ENCODE measurements at places on chromosomes 5 and 9.

DNA sequence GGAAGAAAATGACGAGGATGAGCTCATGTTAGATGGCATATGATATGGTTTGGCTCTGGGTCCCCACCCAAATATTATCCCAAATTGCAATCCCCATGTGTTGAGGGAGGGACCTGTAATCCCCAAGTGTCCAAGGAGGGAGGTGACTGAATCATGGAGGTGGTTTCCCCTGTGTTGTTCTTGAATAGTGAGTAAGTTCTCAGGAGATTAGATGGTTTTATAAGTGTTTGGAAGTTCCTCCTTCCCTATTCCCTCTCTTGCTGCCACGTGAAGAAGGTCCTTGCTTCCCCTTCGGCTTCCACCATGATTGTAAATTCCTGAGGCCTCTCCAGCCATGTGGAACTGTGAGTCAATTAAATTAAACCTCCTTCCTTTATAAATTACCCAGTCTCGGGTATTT lies 10.1 kb downstream of the EDIL3 start:
- no peak for DNase-seq
- H3K4me3 ChIP-seq = no peak overlapping the region
- H3K27ac ChIP-seq = no peak overlapping the region
- no peaks in the 10 kb centered on the region for H3K36me3 ChIP-seq

DNA sequence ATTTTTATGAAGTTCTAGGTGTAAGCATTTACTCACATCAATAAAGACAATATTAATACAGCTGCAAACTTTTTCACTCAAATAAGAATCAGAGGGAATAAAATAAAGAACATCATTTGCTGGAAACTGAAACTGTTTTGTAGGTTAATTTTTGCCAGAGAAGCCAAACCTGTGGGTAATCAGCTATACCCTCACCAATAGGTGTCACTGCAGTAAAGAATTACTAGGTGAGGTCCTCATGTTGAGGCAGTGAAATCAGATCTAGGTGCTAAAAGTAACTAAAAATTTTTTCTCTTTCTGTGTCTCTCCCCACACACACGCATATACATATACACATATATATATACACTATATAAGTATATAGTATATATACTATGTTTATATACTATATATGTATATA lies 1016.3 kb upstream of the SEMA6A start:
- DNase-seq = no peak
- H3K4me3 ChIP-seq = no peak overlapping the region
- H3K36me3 ChIP-seq = no peaks in the 10 kb centered on the region
- H3K27ac ChIP-seq = no peak overlapping the region

GRCh38 chr5:84265130-84265529 lies 119.5 kb downstream of the EDIL3 start:
- no peaks in the 10 kb centered on the region for H3K4me1 ChIP-seq
- no peaks in the 10 kb centered on the region for H3K27me3 ChIP-seq
- no peak for DNase-seq
- peaks cover 4% of the 10 kb centered on the region for H3K36me3 ChIP-seq
- H3K27ac ChIP-seq = no peak overlapping the region

DNA sequence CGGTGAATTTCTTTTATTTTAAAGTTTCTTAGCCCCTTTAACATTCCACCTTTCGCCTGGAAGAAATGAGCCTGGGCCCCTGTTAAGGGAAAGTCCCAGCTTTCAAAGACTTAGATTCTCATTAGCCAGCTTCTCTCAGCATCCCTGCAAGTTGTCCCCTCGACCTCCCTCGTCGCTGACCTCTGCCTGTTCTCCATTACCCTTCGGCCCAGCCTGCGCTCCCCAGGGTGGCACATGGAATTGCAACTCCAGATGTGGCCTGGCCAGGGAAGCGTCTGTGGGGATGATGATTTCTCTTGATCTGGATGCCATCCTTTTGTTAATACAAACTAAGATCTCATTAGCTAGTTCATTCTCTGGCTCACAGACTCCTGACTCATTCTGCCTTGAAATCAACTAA lies 43.4 kb upstream of the FANCC start:
- H3K27me3 ChIP-seq = peaks cover 51% of the 10 kb centered on the region
- H3K36me3 ChIP-seq = no peaks in the 10 kb centered on the region
- no peak overlapping the region for H3K4me3 ChIP-seq
- no peak overlapping the region for H3K27ac ChIP-seq
- DNase-seq = no peak
- no peaks in the 10 kb centered on the region for H3K4me1 ChIP-seq

- DNase-seq = no peak
- peaks cover 9% of the 10 kb centered on the region for H3K4me1 ChIP-seq
- H3K27me3 ChIP-seq = no peaks in the 10 kb centered on the region
- no peak overlapping the region for H3K27ac ChIP-seq
These were observed 91.8 kb downstream of the PTTG1 start for GRCh38 chr5:160513485-160513884.

DNA sequence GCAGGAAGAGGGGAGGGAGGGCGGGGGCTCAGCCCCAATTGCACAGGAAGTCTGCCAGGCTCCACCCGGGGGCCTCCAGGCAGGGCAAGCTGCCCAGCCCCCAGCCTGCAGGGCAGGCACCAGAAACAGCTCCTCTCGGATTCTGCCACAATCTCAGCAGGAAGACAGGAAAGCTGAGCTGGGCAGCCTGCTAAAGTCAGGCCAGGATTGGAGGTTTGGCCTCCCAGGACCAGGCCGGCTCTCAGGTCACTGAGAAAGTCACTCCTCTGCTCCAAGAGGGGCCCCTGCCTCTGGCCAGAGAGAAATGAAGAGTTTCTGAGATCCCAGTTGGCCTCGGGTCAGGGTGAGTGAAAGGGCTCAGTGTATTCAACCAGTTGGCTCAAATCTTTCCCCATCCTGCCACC lies 54.6 kb upstream of the STXBP1 start:
- no peak for DNase-seq
- peak overlapping the region; percentile 71 for H3K4me3 ChIP-seq
- H3K27ac ChIP-seq = peak overlapping the region; percentile 86
- peaks cover 3% of the 10 kb centered on the region for H3K36me3 ChIP-seq
- H3K27me3 ChIP-seq = no peaks in the 10 kb centered on the region
- H3K4me1 ChIP-seq = peaks cover 49% of the 10 kb centered on the region

- no peak for DNase-seq
- H3K36me3 ChIP-seq = peaks cover 3% of the 10 kb centered on the region
- H3K27me3 ChIP-seq = no peaks in the 10 kb centered on the region
- no peak overlapping the region for H3K27ac ChIP-seq
- no peak overlapping the region for H3K4me3 ChIP-seq
These were observed 36.8 kb upstream of the SSBP2 start for GRCh38 chr5:81787474-81788242.

DNA sequence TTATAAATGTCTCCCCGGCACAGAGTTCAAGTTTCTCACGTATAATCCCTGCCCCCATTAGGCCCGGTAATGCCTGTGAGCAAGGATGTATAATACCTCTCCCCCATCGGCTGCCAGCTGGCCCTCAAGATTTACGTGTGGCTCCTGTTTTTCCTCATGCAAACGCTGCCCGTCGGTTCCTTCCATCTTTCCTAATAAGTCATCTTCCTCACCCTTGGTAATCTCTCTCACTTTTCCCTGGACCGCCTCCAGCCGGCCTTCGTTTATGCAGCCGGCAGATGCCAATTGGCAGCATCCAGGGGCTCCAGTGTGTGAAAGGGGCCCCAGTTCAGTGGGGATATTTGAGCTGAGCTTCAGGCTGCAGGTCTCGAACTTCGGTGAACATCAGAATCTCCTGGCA lies 86.5 kb upstream of the NEURL1B start:
- no peaks in the 10 kb centered on the region for H3K4me1 ChIP-seq
- DNase-seq = no peak
- H3K27ac ChIP-seq = no peak overlapping the region
- H3K36me3 ChIP-seq = no peaks in the 10 kb centered on the region
- peaks cover 76% of the 10 kb centered on the region for H3K27me3 ChIP-seq

DNA sequence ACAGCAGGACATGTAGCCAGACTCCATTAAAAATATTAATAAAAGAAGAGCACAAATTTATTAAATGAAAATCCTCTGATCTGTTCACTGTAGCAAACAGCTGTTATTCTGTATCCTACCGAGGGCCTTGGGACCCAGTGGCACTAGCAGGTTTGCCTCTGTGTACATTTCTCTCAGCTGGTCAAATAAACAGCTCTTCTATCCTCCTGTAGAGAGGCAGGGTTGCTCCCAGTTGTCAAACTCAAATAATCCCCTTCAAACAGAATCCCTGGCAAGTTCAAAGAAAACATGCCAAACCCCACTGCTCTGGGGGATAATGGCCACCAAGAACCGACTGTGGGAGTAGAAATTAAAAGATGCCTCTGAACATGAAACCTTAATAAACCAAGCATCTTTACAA lies 1262.0 kb upstream of the DMAC1 start:
- H3K4me3 ChIP-seq = no peak overlapping the region
- no peaks in the 10 kb centered on the region for H3K4me1 ChIP-seq
- no peak for DNase-seq
- H3K27ac ChIP-seq = no peak overlapping the region

DNA sequence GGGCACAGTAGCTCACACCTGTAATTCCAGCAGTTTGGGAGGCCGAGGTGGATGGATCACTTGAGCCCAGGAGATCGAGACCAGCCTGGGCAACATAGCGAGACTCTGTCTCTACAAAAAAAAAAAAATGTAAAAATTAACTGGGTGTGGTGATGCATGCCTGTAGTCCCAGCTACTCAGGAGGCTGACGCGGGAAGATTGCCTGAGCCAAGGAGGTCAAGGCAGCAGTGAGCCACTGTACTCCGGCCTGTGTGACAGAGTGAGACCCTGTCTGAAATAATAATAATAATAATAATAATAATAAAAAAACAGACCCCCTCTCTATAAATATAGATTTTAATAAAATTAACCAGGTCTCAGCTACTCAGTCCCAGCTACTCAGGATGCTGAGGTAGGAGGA lies 179.7 kb downstream of the AOPEP start:
- no peak overlapping the region for H3K27ac ChIP-seq
- no peak overlapping the region for H3K4me3 ChIP-seq
- no peaks in the 10 kb centered on the region for H3K4me1 ChIP-seq
- H3K36me3 ChIP-seq = peaks cover 5% of the 10 kb centered on the region
- DNase-seq = no peak
- H3K27me3 ChIP-seq = no peaks in the 10 kb centered on the region

GRCh38 chr9:88041447-88041846 lies 67.1 kb upstream of the CDK20 start:
- H3K4me3 ChIP-seq = no peak overlapping the region
- H3K27ac ChIP-seq = no peak overlapping the region
- H3K4me1 ChIP-seq = no peaks in the 10 kb centered on the region
- H3K27me3 ChIP-seq = peaks cover 22% of the 10 kb centered on the region

GRCh38 chr9:81317939-81318338 lies 371.4 kb downstream of the TLE1 start:
- H3K4me1 ChIP-seq = no peaks in the 10 kb centered on the region
- DNase-seq = no peak
- no peaks in the 10 kb centered on the region for H3K27me3 ChIP-seq
- H3K27ac ChIP-seq = no peak overlapping the region
- H3K36me3 ChIP-seq = no peaks in the 10 kb centered on the region

- no peak overlapping the region for H3K27ac ChIP-seq
- no peaks in the 10 kb centered on the region for H3K36me3 ChIP-seq
- no peak for DNase-seq
- no peaks in the 10 kb centered on the region for H3K4me1 ChIP-seq
- no peak overlapping the region for H3K4me3 ChIP-seq
These were observed 140.1 kb downstream of the GRIA1 start for GRCh38 chr5:153630546-153630945.

- H3K27me3 ChIP-seq = no peaks in the 10 kb centered on the region
- no peak overlapping the region for H3K4me3 ChIP-seq
- H3K27ac ChIP-seq = no peak overlapping the region
- DNase-seq = no peak
These were observed 54.1 kb downstream of the GARNL3 start for GRCh38 chr9:127318651-127319167.

DNA sequence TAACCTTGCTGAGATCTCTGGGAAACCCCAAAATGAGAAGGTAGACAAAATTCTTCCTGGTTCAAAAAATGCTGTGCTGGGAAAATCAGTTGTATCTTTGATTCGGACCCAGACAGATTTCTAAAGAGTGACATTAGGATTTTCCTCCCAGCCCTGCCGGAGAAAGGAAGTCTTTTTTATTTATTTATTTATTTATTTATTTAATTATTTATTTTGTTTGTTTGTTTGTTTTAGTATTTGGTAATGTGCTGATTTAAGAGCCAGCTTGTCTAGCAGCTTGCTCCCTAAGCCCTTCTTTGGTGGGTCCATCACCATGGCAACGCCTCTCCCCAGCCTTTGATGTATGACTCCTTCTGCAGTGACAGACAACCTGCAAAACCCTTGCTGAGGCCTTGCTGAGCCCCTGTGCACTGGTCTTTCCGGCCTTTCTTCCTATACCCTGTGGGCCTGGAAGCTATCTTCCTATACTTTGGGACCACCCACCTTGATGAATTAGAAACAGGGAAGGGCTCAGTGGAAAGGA lies 60.6 kb upstream of the AFAP1L1 start:
- H3K4me3 ChIP-seq = no peak overlapping the region
- no peaks in the 10 kb centered on the region for H3K27me3 ChIP-seq
- DNase-seq = no peak

DNA sequence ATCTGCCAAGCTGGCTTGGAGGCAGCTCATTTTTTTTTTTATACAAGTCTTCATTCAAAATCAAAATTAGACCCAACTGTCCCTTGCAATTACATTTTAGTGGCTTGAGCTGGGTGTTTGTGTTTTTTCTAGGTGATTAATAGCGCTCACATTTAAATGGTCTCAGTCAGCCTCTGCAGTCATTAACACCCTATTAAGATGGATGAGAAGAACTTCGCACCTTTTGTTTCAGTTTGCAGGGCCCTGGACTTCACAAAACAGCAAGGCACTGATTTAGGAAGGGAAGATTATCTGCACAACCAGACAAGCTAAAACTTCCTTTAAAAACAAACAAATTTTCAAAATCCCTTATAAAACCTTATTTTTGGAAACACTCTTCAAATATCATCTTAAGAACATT lies 374.8 kb downstream of the EFNA5 start:
- no peaks in the 10 kb centered on the region for H3K27me3 ChIP-seq
- H3K4me3 ChIP-seq = peak overlapping the region; percentile 63
- no peak for DNase-seq
- no peaks in the 10 kb centered on the region for H3K36me3 ChIP-seq
- H3K4me1 ChIP-seq = peaks cover 36% of the 10 kb centered on the region

DNA sequence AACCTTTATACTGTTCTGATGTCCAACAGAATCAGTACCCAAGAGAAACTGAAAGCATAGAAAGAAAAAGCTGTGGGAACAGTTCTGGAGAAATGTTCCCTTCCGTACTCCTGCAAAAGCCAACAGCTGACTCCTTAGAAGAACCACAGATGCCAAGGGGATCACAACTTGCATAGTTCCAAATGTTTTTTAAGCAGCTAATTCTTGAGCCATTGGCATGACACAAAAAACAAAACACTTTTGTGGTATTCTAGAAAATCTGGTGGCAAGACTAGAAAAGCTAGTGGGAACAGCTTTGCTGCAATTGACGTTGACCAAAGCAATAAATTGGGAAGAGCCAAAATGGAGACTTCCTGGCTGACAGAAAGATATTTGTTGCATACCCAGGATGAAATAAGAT lies 189.9 kb downstream of the ARL15 start:
- no peaks in the 10 kb centered on the region for H3K27me3 ChIP-seq
- H3K36me3 ChIP-seq = no peaks in the 10 kb centered on the region
- no peak overlapping the region for H3K4me3 ChIP-seq
- H3K4me1 ChIP-seq = peaks cover 13% of the 10 kb centered on the region
- no peak for DNase-seq

GRCh38 chr9:69623276-69623675 lies 48.9 kb downstream of the APBA1 start:
- peaks cover 14% of the 10 kb centered on the region for H3K27me3 ChIP-seq
- H3K36me3 ChIP-seq = peaks cover 2% of the 10 kb centered on the region
- DNase-seq = no peak
- H3K4me1 ChIP-seq = no peaks in the 10 kb centered on the region

GRCh38 chr5:73214306-73214705 lies 41.3 kb downstream of the TMEM174 start:
- H3K27me3 ChIP-seq = peaks cover 69% of the 10 kb centered on the region
- no peak overlapping the region for H3K27ac ChIP-seq
- peaks cover 2% of the 10 kb centered on the region for H3K36me3 ChIP-seq
- no peak for DNase-seq
